ENCODE measurements at places on chromosomes 2 and 18.

GRCh38 chr2:26540961-26541360, 63.0 kb upstream of the OTOF start:
- DNase-seq = no peak

GRCh38 chr18:22182884-22183697, 13.7 kb downstream of the GATA6 start:
- DNase-seq = no peak

DNA sequence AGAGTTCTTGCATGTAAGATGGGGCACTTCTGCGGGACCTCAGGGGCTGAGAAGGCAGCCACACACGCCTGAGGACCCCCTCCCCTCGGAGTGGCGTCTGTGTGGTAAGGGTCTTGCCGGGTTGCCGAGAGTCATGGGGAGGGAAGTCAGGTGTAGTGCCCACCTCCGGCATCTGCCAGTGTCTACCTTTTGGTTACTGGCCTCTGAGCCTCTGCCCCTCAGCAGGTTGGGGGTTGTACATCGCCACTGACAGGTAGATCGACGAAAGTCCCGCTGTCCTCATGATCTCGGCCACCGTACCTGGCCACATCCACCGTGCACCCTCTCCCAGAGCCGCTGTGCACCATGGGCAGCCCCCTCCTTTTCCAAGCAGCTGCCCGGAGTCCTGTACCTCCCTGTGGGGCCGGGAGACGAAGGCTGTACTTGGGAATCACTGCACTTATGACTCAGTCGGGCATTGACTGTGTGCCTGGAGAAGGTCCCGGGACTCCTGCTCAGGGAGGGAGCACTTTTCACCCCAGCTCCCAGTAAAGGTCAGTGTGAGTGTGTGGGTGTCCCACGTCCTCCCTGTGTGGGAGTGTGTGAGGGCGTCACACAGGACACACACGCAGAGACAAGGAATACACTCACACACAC, 332.4 kb upstream of the MYT1L start:
- no peak for DNase-seq

DNA sequence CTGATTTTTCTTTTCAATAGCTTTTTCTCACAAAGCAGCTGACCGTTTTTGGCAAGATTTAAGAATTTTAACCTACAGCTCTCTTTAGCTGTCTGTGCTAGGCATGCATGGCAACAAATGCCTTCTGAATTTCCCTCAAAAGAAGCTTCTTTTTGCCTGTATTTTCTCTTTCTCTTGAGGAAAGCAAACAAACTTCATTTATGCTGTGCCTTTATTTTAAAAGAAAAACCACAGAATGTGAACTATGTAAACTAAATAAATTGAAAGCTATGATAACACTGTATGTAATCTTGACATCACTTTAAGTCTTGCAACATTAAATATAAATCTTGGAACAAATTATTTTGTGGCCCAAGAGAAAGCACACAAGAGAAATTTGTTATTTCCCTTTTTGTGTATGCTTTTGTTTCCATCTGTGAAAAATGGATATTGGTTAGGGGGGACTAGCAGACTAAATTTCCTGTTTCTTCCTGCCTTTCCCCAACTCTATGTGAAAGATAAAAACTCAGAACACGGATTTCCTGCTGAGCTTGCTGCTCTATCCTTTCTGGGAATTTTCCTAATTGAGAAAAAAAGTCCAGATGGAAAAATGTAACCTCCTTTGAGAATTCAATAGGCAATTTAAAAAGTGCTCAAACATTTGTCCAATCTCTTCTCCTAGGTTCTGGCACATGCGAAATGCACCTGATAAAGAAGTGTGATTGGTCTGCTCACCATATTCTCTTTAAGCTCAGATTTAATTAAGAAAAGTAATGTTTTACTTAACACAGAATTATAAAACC, 20.9 kb upstream of the TFPI start:
- DNase-seq = no peak

DNA sequence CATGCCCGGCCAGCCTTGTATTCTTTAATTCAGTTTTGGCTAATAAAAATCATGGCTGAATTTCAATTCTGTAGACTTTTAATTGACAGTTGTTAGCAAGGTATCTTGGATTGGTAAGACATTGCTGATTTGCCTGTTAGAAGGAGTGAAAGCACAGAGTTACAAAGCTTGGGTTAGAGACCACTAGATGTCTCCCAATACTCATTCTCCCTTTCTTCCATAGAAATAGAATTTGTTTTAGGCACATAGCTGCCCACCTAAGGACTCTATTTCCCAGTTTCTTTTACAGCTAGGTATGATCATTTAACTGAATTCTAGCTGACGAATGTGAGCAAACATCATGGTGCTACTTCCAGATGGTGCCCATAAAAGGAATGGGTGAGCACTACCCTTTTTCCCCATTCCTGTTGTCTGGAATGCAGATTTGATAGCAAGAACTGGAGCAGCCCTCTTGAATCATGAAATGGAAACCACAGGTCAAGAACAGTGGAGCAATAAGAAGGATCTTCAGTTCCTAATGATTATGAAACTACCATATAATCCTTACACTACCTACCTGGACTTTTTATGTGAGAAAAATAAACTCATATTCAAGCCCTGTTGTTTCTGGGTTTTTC, 17.5 kb downstream of the PECR start:
- DNase-seq = no peak

- no peak for DNase-seq
Observed at GRCh38 chr18:60372596-60372995, at the start of gene MC4R. TSS of gene MC4R (minus strand) at chr18:60372775. CDS start at chr18:60372349, 426 bp downstream.

DNA sequence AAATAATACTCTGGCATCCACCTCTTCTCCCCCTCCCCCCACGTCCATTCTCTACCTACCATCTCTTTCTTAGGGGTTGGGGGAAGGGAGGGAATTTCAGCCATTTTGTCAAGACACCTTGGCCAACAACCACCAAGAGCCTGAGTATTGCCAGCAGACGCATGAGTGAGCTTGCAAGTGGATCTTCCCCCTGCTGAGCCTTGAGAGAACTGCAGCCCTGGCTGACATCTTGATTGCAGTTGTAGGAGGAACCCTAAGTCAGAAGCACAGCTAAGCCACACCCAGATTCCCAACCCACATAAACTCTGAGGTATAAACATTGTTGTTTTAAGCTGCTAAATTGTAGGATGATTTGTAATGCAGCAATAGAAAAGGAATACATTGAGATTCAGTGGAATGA, 165.6 kb downstream of the TMEFF2 start:
- peak; percentile 8 for DNase-seq

GRCh38 chr2:9690716-9691498, 60.1 kb upstream of the YWHAQ start:
- DNase-seq = no peak

DNA sequence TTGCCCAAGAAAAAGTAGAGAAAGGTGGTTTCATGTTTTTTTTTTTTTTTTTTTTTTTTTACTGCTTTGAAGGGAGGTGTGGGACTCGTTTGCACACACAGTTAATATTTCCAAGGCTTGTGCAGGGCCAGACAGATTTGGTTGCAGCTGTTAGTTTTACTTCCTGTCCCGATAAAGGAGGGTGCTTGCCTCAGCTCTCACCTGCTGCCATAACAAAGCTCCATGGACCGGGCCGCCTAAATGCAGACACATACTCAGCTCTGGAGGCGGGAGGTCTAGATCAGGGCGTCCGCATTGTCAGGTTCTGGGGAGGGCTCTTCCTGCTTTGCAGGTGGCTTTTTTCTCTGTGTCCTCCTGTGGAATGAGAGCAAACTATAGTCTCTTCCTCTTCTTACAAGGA, 69.9 kb downstream of the ODC1 start:
- DNase-seq = no peak

DNA sequence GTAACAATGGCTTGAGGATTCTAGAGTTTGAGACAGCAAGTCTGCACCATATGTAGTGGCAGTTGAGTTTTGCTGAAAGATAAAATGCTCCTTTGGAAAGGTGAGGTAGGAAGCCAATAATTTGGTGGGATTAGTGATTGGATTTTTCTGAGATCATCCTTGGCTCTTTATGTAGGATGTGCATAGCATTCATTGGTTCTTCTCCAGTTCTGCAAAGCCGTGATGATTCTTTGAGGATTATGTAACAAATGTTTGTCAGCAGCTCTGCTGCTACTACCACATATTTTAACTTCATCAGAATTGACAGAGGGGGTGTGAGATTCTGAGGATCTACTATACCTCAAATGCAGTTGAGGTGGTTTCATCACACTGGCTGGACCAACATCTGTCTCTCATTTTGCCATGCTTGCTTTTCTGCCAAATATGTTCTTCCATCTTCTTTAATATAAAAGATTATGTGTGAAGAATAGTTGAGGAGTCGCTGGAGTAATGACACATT, 188.9 kb upstream of the RASGRP3 start:
- no peak for DNase-seq

- peak; percentile 9 for DNase-seq
Observed at GRCh38 chr2:157290525-157290924, 33.0 kb downstream of the GALNT5 start.

- DNase-seq = no peak
Observed at GRCh38 chr2:42903821-42904575, 111.6 kb upstream of the HAAO start.

GRCh38 chr2:206713746-206714145, 4.5 kb downstream of the DYTN start:
- peak; percentile 53 for DNase-seq

- no peak for DNase-seq
Observed at GRCh38 chr18:24414349-24415003, 12.0 kb upstream of the IMPACT start.

- no peak for DNase-seq
Observed at GRCh38 chr18:50717563-50717962, 102.3 kb downstream of the MRO start.

DNA sequence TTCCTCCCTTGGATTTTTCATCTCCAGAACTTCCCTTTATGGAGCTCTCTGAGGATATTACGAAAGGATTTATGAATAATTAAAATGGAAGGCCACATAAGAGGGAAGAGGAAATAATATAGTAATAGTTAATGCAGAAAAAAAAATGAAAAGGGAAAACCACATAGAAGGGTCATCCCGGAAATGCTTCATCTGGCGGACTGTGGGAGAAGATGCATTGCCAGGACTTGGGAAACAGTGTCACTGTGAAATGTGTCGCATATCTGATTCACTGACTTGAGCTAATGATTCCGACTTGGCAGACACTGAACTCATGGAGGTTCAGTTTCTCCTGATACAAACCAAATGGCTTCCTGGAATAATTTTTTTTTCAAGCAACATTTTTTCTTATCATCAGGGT, 129.9 kb upstream of the RMP24 start:
- peak; percentile 61 for DNase-seq

- DNase-seq = no peak
Observed at GRCh38 chr2:108565778-108566375, 31.6 kb downstream of the LIMS1 start.

DNA sequence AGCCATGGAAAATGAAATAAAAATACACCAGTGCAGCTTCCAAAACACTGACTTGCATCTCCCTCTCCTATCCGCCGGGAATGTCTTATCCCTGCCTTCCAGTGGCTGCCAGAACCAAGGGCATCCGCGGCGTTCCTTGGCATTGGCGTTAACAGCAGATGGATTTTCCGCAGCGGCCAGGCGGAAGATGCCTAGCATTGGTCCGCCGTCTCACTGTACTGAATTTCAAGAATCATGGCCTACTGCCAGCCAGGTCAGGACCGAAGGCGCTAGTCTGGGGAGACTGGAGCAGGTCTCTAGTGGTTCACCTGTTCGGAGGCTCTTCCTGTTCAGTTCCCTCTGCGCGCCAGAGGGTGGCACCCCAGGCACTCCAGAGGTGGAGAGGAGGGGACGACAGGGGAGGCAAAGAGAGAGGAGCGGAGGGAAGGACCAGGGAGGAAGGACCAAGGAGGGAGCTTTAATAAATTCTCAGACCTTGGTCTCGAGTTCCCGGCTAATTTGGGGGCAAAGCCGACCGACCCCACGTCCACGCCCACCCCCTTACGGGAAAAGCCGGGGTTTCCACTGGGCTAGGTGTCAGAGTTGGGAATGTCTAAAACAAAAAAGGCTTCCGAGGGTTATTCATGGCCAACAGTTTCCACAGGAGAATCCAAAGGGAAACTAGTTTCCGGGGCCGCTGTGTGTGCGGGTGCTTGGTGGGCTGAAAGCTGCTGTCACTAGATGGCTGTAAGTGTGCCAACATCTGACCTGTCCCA, 3.7 kb upstream of the BCL2L11 start:
- peak; percentile 45 for DNase-seq

GRCh38 chr2:195590199-195590860, 66.7 kb upstream of the SLC39A10 start:
- no peak for DNase-seq

GRCh38 chr2:44168681-44169154, at the start of gene PPM1B:
TSS of gene PPM1B (plus strand) at chr2:44168875. CDS start at chr2:44201200, 32,325 bp downstream.
- DNase-seq = no peak

DNA sequence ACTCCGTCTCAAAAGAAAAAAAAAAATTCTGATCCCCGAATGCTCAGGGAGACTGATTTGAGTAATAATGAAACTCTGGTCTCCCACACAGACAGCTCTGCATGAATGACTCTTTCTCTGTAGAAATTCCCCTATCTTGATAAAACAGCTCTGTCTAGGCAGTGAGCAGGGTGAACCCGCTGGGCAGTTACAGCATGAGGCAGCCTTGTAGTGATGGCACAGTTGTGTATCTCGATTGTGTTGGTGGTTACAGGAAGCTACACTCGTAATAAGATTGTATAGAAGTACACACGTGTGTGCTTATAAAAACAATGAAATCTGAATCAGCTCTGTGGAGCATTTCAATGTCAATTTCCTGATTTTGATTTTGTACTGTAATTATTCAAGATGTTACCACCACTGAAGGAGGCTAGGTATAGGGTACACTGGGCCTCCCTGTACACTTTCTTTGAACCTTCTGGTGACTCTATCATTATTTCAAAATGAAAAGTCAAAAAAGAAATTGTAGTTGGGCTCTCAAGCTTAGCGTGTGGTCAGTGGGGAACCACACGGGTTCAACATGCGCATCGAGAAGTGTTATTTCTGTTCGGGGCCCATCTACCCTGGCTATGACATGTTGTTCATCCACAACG, 34.9 kb upstream of the ATP8B1 start:
- DNase-seq = peak; percentile 32

- no peak for DNase-seq
Observed at GRCh38 chr2:124039762-124040291, 14.7 kb downstream of the CNTNAP5 start.

GRCh38 chr18:3585656-3586509, 135.9 kb downstream of the TGIF1 start:
- DNase-seq = peak; percentile 91
